ENCODE measurements at places on chromosomes 12 and 14. TPM values are rescaled to one million over a fixed set of nuclear protein-coding genes. Genes with fewer than 3 reads are reported as not detected.

Gene CLEC7A
- total RNA-seq, result not detected

- no peak for DNase-seq
Observed at GRCh38 chr12:66017736-66018135, 112.8 kb downstream of the LLPH start.

GRCh38 chr12:65493913-65494245 lies 215.4 kb downstream of the MSRB3 start:
- DNase-seq, result peak; percentile 77

- DNase-seq, result no peak
Observed at GRCh38 chr14:69708586-69709560, 58.1 kb upstream of the SRSF5 start.

DNA sequence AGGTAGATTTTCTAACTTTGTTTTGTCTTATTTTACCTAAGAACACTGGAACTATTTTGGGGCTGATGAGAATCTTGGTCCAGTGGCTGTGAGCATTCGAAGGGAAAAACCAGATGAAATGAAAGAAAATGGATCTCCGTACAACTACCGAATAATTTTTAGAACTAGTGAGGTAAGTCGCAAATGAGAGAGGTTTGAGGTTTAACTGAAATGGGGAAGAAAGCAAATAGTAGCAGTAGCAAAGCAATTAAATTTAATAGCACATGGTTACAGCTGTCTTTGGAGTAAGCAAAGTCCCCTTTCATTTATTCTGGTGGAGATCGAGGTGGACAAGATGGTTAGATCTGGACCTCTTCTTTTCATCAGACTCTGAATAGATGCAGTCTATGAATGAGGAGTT lies 313.5 kb upstream of the RGS6 start:
- no peak for DNase-seq

DNA sequence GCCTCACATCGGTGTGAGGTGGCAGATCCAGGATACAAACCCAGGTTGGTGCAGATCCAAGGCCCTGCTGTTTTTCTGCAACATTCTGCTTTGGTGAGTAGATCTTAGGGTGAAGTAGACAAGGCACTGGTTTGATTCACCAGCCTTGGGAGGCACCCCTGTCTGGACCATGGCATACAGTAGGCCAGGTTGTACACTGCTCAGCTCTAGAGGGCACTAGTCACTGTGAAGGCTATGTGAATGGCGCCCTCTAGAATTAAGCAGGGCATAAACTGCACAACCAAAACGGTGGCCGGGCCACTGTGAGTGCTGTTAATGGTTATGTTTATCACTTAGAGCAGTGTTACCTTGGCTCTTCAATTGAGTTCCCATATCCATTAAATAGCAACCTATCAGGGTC lies 280.6 kb upstream of the PWP1 start:
- peak; percentile 65 for DNase-seq

Gene SRP54
- total RNA-seq, result 122 TPM
